ENCODE measurements at places on chromosomes 11 and 22.

DNA sequence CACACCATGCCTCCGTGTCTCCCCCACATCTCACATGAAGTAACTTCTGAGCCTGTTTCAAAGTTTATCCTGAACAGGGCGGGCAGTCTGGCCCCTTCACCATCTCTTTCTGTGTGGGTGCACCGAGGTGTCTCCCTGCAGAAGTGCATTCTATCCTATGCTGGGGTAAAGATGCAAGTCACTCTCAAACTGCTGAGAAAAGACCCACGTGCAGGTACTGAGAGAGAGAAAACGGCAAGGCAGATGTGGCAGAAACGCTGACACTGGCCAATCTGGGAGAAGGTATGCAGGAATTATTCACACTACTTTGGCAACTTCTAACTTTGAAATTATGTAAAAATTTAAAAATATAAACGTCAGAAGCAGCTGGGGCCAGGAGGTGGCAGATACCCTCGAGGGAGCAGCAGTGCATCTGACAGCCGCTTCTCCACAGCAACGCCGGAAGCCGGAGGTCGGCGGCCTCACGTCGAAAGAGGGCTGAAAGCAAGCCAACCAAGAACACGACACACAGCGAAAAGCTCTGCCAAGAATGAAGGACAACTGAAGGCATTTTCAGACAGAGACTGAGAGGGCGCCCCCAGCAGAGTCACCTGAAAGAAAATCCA lies 34.2 kb upstream of the MOB2 start:
- DNase-seq = no peak

DNA sequence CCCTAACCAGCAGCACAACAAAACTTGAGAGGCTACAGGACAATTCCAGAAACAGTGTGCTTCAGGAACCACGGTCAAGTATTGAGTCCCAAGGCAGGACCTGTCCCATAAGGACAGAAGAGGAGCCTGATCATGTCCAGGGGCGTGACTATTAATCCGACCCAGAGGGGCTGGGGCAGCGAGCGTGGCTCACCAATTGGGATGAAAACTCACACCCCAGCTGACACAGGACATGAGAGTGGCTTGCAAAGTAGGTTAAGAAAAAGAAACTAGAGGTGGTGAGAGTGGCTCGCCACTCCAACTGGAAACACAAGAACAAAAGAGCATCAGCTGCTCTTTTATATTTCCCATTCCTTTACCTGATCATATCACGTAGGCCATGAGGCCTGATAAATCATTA lies 16.0 kb upstream of the FEZ1 start:
- DNase-seq = no peak

GRCh38 chr11:119612814-119613213 lies 116.2 kb downstream of the NECTIN1 start:
- DNase-seq = no peak

GRCh38 chr22:44783581-44783980 lies 31.2 kb downstream of the ARHGAP8 start:
- no peak for DNase-seq

- no peak for DNase-seq
These were observed 5.1 kb downstream of the FZD4 start for GRCh38 chr11:86949995-86950660.

DNA sequence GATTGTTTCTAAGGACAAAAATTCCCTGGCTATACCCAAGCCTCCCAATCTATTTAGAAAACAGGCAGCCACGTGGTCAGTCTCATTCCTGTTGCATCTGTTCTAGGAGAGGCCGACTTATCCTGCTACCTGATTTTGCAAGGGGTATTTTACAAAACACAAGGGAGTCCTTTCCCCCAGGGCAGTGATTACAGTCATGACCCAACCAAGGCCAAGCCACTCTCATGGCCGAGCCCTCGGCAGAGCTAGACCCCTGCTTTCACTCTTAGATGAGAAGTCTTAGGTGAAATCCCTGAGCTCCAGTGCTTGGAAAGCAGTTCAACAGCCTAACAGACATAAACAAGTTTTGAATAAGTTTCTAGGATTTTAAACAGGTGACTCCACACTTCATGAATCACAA lies 89.0 kb upstream of the PITPNB start:
- no peak for DNase-seq
